ENCODE measurements at places on chromosomes 6 and 20.

GRCh38 chr20:36272547-36273220 lies 33.5 kb upstream of the DLGAP4 start:
- DNase-seq = no peak

DNA sequence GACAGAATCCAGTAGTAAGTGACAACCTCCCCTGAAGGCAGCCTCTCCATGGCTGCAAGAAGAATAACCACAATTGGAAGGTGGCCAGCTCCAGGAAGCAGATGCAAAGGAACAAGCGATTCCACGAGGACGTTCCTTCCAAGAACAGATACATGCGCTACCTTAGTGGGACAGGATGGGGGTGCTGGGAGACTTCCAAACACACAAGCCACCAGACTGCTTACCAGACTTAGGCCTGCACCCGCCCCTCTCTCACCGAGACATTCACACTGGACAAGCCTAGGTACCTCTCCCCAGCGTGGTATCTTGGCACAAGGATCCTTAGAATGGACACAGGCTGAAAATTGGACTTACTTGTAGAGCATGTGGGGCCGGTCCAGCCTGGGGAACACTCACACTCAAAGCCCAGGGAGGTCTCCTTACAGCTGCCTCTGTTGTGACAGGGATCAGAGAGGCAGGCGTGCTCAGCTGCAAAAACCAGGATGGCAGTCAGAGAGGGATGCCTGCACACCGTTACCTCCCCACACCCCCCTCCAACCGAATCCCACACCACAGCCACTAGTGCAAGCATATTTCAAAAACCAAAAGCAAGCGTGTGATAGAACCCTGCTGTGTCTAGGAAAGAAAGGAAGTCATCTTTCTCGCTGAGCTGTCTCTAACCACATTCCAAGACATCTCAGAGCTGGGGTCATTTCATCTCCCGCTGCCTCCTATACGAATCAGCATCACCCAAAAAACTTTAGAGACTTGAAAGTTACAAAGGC lies 22.4 kb downstream of the JAG1 start:
- DNase-seq = no peak

GRCh38 chr6:25100288-25100687 lies 164.5 kb upstream of the RIPOR2 start:
- DNase-seq = no peak

DNA sequence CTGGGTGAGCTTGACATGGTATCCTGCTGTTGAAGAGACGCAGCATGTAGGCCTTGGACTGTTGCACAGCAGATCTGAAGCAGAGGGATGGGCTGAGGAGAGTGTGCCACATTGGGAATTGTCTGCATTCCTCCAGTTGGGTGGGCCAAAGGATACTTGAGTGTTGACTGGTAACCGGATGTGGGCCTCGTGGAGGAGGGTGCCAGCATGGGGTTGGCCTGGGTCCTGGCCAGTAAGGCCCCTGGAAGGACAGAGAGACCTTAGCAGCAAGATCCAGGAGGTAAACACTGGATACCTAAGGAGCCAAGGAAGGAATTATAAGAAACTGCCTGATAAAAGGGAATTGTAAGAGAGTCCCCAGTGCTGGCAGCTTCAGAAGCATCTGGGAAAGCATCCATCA lies 76.9 kb downstream of the FIG4 start:
- no peak for DNase-seq

GRCh38 chr6:140445474-140446004 lies 1071.1 kb upstream of the CITED2 start:
- no peak for DNase-seq

DNA sequence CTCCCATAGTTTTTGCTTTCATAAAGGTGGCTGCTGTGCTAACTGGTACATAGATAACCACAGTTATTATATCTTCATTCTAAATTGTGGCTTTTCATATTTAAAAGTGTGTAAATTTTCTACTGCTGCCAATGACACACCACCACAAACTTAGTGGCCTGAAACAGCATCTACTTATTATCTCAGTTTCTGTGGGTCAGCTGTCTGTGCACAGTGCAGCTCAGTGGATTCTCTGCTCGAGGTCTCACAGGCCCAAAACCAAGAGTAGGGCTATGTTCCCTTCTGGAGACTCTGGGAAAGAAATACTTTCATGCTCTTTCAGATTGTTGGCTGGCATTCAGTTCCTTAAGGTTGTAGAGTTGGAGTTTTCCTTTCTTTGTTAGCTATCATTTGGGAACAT lies 90.1 kb downstream of the LMBRD1 start:
- no peak for DNase-seq

GRCh38 chr6:19838442-19839236 lies 1.5 kb downstream of the ID4 start:
- DNase-seq = no peak

DNA sequence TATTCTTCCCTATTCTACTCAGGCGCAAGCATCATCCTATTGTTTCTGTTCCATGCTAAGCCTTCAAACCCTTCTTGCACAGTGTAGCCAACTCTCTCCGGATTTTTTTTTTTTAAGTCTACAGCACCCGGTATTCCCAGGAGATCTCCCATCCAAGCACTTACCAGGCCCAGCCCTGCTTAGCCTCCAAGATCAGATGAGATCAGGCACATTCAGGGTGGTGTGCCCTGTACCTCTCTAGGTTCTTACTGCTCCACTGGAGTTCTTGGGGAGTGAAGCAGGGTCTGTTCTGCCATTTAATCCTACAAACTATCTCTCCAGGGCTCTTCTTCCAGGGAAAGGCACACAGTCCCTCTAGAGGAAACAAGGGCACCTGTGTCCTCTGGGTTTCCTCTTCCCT lies 14.9 kb upstream of the NUP153 start:
- no peak for DNase-seq

GRCh38 chr6:163414946-163415619 lies 565 bp downstream of the QKI start:
- DNase-seq = peak; percentile 61

GRCh38 chr6:1609648-1610496 lies at the start of gene FOXC1:
TSS of gene FOXC1 (plus strand) at chr6:1609915. CDS start at chr6:1610446, 531 bp downstream.
- peak; percentile 86 for DNase-seq

- DNase-seq = no peak
Observed at GRCh38 chr20:45183084-45183483, 8.4 kb downstream of the PI3 start.

DNA sequence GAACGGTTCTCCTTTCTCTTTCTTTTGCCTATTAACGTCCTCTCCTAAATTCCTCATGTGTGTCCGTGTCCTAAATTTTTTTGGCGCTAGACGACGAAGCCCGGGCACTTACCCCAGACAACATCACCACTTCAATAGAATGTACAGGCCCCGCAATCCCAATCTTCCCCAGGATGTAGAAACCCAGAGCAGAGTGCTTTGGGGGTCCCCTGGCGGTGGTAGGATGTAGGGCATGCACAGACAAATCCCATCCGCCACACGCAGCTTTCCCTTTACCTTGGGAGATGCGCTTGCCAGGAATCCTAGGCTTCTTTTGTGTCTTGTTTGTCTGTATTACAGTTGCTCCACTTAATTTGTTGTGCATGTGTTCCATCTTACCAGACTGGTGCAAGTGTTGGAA lies 417.3 kb upstream of the ARID1B start:
- no peak for DNase-seq

DNA sequence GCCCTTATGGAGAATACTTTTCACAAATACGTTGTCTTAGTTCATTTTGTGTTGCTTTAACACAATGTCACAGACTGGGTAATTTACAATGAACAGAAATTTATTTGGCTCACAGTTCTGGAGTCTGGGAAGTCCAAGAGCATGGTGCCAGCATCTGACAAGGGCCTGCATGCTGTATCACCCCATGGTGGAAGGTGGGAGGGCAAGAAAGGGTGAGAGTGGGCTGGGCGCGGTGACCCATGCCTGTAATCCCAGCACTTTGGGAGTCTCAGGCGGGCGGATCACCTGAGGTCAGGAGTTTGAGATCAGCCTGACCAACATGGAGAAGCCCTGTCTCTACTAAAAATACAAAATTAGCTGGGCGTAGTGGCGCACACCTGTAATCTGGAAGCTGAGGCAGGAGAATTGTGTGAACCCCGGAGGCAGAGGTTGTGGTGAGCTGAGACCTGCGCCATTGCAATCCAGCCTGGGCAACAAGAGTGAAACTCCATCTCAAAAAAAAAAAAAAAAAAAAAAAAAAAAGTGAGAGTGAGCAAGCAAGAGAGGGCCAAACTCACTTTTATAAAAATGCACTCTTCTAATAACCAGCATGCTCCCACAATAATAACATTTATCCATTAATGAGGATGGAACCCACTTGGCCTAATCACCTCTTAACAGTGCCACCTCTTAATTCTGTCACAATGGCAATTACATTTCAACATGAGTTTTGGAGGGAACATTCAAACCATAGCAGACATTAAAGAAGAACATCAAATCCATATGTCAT lies 36.1 kb downstream of the NCOA7 start:
- DNase-seq = no peak
